ENCODE measurements at places on chromosomes 12 and 14.

DNA sequence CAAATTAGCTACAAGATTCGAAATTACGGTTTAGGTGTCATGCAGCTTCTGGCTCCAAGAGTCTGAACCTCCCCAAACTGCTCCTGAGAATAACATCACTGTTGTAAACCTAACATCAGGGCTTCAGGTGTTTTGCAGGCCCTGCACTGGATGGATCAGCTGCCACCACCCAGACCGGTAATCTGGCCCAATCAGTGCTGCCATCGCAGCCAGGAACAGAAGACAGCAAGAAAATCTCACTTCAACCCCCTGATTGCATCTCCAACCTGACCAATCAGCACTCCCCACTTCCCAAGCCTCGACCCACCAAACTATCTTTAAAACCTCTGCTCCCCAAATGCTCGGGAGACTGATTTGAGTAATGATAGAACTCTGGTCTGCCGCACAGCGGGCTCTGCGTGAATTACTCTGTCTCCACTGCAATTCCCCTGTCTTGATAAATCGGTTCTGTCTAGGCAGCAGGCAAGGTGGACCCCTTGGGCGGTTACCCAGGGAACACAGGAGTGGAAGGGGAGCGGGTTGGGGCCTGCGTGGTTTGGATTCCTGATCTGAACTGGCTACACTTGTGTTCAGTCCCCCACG lies 268.5 kb upstream of the SFSWAP start:
- DNase-seq = no peak

DNA sequence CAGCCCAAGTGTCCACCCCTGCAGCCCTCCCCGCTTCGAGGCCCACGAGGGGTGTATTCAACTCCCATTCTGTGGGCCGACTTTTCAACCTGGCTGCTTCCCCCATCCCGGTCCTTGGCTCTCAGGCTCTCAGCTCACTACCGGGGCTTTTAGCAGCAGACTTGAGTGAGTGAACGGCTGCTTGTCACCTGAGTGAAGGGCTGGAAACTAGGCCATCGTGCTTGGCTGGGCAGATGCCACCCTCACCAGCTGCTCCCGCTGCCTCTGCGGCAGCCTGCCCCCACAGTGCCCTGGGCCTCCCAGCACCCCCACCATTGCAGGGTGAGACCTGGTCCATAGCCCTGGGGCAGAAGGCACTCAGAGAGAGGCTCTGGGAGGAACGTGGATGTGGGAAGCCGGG lies 59.9 kb downstream of the SLC6A12 start:
- DNase-seq = no peak

DNA sequence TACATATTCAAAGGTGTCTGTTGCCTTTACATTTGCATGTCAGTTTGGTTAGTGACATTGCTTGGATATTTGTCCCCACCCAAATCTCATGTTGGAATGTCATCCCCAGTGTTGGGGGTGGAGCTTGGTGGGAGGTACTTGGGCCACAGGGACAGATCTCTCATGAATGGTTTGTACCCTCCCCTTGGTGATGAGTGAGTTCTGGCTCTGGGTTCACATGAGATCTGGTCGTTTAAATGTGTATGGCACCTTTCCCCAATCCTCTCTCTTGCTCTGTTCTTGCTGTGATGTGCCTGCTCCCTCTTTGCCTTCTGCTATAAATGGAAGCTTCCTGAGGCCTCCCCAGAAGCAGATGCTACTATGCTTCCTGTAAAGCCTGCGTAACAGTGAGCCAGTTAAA lies 207.9 kb upstream of the DIO3 start:
- DNase-seq = no peak

GRCh38 chr12:52415870-52416750 lies 10.0 kb upstream of the KRT82 start:
- no peak for DNase-seq

GRCh38 chr12:991350-992333 lies 619 bp downstream of the ERC1 start:
- DNase-seq = no peak

DNA sequence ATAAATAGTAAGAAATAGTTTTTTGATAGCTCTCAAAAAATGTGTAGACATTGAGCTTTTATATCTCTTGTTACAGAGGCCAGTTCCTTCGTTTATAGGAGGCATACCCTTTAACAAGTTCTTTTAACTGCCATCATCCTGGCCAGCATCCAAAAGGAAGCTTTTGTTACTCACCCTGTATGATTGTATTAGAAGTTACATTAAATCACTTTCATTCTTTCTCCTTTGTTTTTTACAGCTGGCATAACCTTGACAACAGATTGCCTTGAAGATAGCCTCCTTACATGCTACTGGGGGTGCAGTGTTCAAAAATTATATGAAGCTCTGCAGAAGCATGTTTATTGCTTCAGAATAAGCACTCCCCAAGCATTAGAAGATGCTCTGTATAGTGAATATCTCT lies 20.1 kb downstream of the CGRRF1 start:
- DNase-seq = no peak

DNA sequence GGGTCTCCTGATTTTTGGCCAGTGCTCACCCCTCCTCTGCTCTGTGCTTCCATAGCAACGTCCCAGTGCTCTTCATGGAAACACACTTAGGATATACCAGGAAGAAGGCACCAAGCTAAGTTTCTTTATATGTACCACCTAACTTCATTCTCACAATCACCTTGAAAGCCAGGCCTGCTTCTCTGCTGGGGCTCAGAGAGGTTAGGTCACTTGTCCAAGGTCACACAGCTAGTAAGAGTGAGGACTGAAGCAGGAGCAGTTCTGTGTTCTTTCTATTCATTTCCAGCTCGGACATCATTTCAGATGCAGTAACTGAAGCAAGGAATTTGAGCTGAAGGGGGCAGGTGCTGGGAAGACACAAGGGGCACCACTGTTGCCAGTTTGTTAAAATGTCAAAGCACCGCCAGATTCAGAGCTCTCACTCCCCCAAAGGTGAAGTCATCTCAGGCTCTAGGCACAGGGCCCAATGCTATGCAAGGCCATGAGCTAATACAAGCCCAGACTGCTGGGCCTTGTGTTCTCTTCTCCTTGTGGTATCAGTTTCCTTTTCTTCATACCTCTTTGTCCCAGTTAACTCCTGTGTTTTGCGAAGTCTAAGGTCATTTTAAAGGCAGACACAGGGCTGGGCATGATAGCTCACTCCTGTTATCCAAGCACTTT lies 19.7 kb upstream of the YY1 start:
- DNase-seq = no peak

GRCh38 chr14:32324601-32325000 lies 4.5 kb upstream of the AKAP6 start:
- no peak for DNase-seq

- DNase-seq = no peak
Observed at GRCh38 chr12:117037289-117038022, 61.8 kb downstream of the TESC start.

GRCh38 chr12:101642115-101643067 lies 47.6 kb downstream of the MYBPC1 start:
- DNase-seq = peak; percentile 70

GRCh38 chr14:77917491-77918201 lies 117.7 kb downstream of the ADCK1 start:
- no peak for DNase-seq

- no peak for DNase-seq
Observed at GRCh38 chr12:64825143-64826021, 935 bp downstream of the TBC1D30 start.

DNA sequence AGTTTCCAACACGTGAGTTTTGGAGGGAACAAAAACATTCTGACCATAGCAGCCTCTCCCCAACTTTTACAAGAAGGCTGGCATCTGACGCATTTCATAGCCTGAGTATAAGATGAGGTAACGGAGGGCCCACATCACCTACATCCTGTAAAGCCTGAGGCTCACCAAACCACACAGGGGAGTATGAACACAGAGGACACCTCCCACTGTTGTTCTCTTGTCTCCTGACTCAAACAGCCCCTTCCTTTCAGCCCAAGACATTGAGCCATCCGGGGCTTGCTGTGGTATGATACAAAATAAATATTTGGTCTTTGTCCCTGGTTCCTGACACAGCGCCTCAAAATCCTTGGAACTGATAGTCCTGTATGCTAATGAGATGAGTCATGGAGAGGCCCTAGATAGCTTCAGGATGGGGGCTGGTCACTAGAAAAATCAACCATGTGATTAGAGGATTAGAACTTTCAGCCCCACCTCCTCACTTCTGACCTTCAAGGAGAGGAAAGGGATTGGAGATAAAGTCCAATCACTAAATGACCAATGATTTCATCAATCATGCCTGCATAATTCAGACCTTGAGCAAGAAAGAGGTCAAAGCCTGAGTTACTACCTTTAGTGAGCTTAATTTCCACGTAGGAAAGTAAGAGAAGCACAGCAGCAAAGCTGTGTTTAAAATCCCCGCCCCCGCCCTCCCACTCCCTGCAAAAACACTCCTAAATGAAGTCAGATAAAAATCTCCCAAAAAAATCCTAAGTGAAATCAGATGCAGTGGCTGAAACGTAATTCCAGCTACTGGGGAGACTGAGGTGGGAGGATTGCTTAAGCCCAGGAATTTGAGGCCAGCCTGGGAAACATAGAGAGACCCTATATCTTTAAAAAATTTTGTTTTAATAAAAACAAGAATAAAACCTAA lies 236.4 kb downstream of the PCNX1 start:
- no peak for DNase-seq

- DNase-seq = no peak
Observed at GRCh38 chr12:65997056-65997455, 133.5 kb downstream of the LLPH start.

DNA sequence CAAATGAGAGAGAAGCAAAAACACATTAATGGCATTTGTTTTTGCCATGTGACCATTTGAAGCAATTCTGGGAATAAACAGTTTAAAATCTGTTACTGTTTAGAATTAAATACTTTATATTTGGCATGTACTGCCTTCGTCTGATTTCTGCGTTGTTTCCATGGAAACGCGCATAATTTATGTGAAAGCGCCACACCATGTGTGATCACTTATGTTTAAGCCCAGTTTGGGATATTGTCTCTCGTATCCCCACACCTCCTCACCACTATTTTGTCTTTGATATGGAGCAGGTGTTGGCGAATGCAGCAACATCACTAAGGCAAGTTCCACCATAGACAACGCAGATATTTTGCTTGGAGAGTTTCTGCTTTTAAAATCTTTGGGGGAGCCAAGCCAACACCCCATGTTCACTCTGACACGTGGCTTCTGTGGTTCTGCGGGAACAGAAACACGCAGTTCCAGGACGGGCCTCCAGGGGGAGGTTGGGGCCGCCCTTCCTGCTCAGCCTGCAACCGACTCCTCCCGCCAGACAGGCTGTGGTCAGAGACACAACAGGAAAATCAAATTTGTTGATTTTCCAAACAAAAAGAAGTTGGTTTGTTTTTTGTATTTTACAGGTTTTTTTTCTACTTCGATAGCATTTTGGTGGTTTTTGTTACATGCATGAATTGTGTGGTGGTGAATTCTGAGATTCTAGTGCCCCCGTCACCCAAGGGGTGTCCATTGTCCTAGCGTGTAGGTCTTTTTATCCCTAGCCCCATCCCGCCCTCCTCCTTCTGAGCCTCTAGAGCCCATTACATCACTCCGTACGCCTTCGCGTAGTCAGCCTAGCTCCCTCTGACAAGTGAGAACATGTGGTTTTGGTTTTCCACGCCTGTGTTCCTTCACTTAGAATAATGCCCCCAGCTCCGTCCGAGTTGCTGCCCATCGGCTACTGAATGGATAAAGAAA lies 101.9 kb upstream of the SFSWAP start:
- DNase-seq = no peak
